ENCODE measurements at places on chromosomes 3 and 15.

GRCh38 chr3:170982733-170983132 lies 43.8 kb downstream of the SLC2A2 start:
- DNase-seq, result peak; percentile 27

DNA sequence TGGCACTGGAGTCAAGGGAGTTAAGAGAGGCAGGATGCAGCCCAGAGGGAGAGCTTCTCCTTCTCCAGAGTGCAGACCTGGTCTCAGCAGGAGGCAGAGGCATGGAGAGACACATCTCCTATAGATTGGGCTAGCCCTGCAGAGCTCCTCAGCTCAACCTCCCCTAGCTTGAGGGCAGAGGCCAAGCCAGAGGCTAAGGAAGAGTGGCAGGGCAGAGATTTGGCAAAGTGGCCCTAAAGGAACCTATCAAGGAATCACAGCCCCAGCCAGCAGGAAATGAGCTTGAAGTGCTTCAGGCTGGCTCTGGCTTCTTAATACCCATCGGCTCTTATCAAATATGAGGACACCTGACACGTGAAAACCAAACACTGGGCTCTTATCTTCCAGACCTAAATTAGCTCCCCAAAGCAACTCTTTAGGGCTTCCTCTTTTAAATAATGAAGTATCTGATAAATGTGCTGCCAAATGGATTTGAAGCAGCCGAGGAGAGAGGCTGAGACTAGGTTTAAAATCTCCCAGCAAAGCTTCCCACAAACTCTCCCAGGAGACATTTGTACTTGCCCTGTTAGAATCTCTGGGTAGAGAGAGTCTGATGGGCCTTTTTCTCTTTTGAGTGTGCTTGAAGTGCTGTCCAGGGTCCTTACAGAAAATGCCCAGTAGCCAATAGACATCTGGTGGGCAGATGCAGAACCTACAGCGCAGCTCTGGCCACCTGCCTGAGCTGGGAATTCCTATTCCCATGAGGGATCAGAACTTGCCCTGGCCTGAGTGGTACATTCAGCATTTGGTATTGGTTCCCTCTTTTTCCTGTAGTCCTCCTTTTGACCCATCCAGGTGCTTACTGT lies 271.4 kb downstream of the CLSTN2 start:
- peak; percentile 49 for DNase-seq

DNA sequence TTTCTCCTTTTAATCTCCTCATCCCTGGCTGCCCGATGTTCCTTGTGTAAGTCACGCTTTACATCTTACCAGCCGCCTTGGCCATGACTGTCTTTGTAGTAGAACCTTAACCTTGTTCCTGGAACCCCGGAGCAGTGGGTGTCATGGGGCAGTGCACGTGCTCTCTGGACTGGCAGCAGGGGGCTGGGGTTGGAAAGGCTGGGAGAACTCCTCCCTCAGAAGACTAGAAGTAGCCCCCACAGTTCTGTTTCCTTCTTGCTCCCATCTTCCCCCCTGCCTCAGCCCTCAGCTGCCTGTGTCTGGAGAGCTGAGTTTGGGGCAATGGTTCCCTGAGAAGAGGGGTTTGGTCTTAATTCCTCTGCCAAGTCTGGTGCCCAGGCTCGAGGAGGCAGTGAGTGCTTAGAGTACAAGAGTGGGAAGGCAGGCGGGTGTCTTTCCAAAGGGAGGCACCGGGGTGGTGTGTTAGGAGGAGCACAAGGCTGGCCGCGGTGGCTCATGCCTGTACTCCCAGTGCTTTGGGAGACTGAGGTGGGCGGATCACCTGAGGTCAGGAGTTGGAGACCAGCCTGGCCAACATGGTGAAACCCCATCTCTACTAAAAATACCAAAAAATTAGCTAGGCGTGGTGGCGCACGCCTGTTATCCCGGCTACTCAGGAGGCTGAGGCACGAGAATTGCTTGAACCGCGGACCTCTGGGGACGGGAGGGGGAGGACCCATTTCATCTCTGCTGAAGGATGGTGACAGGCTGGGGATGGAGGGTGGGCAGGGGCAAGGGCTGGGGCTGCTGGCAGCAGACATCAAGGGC lies 100.4 kb downstream of the VGLL4 start:
- no peak for DNase-seq

- no peak for DNase-seq
Measured at GRCh38 chr3:18883571-18883970, 264.7 kb upstream of the KCNH8 start.

DNA sequence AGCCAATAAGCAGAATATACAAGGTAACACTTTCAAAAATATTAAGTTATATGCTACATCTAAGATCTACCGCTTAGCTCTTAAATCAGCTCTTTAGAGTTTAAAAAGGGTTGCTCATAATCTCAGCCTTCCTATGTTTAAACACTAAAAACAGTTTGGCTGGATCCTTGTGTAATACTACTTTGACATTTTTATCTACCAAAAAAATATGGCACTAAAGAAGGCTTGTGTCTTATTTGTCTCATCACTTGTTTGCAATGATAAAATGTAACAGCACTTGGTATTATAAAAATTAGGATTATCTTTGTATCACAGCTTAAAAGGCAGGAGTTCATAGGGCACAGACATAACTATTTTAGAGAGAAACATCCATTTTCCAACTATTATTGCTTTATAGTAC lies 9.8 kb downstream of the ANKRD28 start:
- no peak for DNase-seq

DNA sequence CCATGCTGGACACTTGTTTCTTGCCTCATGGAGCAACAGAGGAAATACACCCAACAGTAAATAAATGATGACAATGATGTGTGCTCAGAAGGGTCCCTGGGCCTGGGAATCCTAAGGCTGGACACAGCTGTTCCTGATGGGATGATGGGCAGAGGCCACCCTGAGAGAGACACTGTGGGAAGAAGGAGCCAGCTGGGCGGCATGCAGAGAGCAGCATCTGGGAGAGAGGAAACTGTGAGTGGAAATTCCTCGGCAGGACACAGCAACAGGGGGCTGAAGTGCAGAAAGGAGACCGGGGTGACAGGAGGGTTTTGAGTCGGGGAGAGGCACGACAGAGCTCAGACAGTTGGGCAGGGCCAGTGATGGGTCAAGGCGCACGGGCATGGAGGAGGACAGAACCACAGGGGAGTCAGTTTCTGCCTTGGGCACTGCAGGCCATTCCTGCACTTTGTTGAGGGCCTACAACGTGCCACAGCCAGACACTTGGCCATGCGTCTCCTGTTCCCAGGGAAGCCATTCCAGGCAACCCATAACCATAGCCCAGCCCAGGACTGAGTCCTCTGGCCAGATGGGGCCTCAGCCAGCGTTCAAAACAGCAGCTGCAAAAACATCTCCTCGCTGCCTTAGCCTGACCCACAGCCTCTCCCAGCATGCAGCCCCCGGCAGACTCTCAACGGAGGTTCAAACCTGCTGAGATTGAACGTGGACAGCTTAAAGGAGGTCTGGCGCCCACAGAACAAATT lies 36.7 kb upstream of the SLC6A1 start:
- no peak for DNase-seq

- DNase-seq, result peak; percentile 79
Measured at GRCh38 chr15:57216288-57216687, 160.0 kb upstream of the CGNL1 start.
